Psoas muscle (tissue), 8 donors: ENCODE measurements at places on chromosomes 5 and 9. TPM values are rescaled to one million over a fixed set of nuclear protein-coding genes. Genes with fewer than 3 reads are reported as not detected.

Gene MAN2A1
- 18.3 TPM for total RNA-seq

Gene PNPLA7
- 14.0 TPM for total RNA-seq

Gene ZBTB34
- total RNA-seq: 4.4 TPM

- no peak for DNase-seq
Observed at GRCh38 chr9:116000748-116001329, 152.8 kb upstream of the PAPPA start.

DNA sequence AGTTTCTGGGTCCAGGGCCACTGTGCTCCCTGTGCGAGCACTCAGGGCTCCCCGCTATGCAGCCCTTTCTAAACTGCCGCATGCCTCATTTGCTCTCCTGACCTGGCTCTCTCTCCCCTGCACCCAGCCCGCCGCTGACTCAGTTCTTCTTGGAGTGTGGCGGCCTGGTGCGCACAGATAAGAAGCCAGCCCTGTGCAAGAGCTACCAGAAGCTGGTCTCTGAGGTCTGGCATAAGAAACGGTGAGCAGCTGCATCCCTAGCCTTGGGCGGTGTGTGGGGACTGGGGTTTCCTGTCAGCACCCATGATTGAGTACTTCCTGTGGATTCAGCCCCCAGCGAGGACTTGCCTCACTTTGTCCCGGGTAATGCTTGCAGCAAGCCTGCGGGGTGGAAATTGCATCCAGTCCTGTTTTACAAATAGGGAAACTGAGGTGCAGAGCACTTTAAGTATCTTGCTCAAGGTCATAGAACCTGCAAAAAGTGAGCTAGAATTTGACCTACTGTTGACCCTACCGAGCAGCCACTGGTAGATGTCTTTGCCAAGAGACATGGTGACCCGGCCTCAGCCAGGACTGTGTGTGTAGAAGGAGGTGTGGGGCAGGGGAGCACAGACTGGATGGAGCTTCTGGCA, 27.9 kb downstream of the USP20 start:
- no peak for DNase-seq

DNA sequence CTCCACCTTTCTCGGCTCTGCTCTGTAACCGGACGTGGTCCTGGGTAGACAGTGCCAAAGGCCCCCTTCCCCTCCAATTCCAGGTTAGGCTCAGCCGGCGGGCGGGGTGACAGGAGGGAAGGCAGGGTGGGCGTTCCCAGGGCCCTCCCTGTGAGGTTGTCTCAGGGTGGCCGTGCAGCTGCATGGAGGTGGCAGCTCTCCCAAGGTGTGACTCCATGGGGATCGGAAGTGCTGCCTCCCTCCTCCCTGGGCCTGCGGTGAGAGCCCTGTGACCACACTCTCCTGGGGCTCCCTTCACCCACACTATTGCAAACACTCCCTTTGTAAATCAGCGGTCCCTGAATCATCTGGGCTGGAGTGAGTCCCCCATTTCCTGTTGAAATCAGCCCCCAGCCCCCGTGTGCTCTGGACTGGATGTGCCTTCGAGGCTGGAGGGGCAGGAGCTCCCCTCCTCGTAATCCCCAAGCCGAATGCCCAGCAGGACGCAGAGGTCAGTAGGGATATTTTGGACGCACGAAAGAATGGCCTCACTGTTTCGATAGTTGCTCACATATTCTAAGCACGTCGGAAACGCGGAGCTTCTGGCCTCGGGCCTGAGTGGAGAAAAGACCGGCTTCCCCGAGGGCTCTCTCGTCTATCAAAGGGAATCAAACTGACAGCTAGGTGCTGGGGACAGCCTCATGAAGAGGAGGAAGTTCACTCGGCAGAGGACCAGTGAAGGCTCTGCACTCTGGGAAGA, 107.6 kb upstream of the COL5A1 start:
- no peak for DNase-seq

DNA sequence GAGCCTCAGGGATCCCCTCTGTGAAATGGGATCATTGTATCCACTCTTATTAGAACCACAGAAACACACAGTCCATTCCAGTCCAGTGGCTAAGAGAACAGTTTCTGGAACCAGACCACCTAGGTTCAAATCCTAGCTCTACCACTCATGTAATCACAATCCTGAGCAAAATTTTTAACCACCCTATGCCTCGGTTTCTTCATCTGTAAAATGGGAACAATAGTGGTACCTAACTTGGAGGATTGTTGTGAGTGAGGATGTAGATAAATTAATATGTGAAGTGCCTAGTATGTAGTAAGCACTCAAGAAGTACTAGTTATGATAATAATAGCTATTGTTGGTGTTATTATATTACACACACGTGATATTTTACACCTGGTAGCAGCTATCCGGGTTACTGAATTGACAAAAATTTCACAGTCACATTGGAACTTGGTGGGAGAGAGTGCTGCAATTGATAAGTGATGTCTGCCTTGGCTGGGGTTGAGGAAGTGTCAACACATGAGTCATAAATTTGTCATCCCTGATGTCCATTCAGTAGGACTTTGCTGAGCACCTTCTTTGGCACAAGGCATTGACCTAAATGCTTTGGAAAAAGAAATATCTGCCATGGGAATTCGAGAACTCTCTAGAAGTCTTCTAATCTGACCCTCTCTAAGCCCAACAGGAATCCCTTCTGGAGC, 68.4 kb downstream of the COL27A1 start:
- no peak for DNase-seq

DNA sequence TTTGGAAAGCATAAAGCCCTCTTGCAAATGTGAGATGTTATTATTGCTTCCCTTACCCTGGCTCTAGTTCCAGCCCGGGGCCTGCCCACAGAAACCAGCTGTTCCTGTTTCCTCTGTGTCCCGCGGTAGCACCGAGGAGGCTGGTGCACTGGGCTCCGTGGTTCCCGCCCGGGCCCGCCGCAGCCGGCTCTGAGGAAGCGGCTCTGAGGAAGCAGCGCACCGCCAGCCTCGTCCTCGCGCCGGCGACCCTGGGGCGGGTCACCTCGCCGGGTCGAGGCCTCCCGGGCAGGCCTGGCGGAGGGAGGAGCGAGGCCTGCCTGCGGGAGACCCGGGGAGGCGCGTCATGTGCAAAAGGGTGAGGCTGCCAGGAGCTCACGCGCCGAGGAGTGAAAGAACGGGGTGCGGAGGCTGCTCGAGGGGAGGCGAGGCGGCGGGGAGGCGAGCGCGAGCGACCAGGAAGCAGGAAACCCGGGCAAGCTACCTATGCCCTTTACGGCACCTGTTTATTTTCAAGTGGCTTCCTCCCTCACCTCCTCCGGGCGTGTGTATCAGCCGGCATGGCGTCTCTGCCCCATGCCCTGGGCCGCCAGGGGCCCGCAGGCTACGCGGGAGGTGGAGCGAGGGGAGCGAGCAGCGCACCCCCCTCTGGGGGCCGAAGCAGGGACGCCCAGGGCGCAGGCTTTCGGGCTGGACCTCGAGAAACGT, 61.3 kb upstream of the MEGF10 start:
- peak; percentile 41 for DNase-seq

GRCh38 chr9:136560586-136560985, 14.7 kb upstream of the NOTCH1 start:
- no peak for DNase-seq

GRCh38 chr9:33295571-33295970, 5.3 kb downstream of the NFX1 start:
- DNase-seq: no peak

DNA sequence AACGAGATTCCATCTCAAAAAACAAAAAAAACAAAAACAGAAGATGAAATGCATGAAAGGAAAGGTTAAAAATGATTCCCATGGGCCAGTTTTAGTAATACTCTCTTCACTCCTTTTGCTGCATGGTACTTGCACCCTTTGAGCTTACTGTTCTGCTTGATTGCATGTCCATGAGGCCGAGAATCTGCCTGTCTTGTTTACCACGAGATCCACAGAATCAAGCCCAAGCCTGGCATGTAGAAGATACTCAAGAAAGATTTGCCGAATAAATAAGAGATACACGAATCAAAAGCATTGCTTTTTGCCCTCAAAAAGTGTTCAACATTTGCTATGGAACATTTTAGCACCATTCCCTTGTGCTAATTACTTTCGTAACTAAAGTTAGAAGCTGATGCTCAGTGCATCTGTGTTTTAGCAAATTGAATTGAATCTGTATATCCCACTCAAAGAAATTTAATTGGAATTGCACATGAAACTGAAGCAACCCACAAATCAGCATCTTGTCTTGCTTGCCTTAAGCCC, 1.1 kb downstream of the FAXDC2 start:
- no peak for DNase-seq

GRCh38 chr5:84729326-84729725, 344.6 kb upstream of the EDIL3 start:
- no peak for DNase-seq

GRCh38 chr5:1000329-1000728, 8.3 kb upstream of the NKD2 start:
- DNase-seq: no peak

- no peak for DNase-seq
Observed at GRCh38 chr5:15472116-15472515, 27.9 kb upstream of the FBXL7 start.

DNA sequence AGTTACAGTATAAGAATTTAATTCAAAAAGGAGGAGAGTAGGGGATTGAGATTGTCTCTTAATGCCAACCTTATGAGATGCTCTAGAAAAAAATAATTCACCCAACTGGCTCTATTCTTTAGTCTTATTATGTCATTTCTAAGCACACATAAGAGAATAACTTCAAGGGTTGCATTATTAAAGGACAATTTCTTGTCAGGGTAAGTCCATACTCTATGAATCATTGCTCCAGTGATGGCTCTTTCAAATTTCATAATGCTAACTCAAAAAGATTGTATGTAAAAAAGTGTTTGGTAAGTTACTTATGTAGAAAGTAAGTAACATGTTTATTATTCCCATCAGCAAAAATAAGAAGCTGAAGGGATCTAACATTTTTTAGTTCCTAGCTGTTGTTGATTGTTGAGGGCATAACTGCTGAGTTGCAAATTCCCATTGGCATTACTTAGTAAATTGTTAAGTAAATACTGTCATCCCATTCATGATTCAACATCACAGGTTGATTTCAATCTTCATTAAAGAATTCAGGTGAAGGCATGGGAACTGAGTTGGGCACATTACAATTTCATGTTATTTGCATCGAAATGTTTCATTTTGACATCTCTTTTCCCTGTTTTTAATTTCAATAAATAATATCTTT, 28.6 kb downstream of the ALDH1A1 start:
- DNase-seq: no peak

- DNase-seq: no peak
Observed at GRCh38 chr5:167634432-167634831, 657.0 kb upstream of the WWC1 start.

DNA sequence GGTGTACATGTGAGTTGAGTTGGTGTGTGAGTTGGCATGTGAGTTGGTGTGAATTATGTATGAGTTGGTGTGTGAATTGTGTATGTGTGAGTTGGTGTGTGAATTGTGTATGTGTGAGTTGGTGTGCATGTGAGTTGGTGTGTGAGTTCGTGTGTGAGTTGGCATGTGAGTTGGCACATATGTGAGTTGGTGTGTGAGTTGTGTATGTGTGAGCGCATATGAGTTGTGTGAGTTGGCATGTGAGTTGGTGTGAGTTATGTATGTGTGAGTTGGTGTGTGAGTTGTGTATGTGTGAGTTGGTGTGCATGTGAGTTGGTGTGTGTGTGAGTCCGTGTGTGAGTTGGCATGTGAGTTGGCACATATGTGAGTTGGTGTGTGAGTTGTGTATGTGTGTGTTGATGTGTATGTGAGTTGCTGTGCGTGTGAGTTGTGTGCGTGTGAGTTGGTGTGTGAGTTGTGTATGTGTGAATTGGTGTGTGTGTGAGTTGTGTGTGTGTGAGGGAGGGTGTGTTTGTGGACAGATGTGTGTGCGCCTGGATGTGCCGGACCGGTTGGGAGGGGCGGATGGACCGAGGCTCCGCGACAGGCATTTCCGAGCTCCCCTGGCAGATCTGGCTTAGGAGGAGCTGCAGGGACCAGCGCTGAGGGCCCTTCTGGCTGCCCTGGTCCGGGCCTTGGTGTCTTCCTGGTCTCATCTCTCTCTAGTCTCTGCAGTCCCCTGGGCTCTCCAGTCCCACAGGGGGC, 162.5 kb upstream of the IER5L start:
- DNase-seq: no peak

DNA sequence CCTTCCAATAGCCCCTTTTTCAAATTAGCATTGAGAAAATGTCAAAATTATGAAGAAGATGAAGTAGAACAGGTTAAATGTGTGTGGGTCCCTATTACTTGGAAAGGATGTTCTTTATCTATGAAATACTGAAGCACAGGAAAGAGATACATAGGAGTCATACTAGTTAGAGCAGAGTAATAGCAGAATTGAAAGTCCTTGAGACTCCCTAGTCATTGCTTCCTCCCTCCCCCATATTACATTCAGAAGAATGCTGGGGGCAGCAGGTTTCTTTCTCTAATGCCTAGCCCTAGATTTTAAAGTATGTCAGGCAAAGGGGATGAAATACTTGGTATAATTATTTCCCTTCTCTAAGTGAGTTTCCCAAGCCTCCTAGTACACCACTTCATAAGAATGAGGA, 4.4 kb downstream of the ZCCHC9 start:
- no peak for DNase-seq

DNA sequence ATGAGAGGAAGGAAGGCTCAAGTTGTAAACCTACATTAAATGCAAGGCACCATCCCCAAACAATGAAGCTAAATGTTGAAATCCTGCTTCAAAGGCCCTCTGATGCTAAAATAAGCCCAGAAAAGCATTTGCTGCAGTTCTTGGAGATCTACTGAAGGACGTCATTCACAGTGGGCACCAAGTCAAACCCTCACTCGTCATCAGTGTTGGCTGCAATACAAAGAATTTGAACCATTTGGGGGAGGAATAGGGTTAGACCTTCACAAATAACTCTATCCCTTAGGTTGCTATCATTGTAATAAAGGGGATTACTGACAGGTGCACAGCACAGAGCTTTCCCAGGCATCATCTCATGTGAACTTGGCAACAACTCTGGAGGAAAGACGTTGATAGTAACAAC, 9.3 kb upstream of the MEGF9 start:
- DNase-seq: no peak

DNA sequence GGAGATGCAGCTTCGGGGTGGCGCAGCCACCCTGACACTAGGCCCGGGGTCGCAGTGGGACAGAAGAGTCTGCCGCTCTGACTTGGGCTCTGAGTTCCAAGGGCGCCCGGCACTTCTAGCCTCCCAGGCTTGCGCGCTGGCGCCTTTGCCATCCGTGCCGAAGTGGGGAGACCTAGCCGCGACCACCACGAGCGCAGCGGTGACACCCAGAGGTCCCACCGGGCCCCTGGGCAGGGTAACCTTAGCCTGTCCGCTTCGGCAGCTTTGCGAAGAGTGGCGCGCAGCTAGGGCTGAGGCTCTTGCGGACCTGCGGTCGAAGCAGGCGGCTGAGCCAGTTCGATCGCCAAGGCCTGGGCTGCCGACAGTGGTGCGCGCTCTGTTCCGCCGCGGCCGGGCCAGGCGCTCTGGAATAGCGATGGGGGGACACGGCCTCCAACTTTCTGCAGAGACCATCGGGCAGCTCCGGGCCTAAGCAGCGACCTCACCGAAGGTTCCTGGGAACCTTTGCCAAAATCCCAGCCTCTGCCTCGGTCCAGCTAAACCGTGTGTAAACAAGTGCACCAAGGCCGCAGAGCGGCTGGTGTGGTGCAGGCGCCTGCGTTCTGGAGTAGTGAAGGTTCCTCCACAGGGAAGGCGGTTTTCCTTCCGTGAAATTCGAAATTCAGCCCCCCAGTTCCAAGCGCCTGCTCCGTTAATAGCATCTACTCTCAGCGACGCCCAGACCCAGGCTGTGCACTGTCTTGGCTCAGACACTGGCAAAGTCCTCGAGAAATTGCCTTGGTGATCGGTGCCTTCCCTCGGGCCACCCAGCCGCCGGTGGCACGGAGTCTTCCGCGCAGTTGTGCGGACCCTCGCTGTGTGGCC, 7.4 kb downstream of the TLX3 start:
- DNase-seq: no peak

GRCh38 chr9:107952773-107953172, 463.2 kb upstream of the KLF4 start:
- DNase-seq: no peak

GRCh38 chr5:174455301-174455700, 269.1 kb upstream of the MSX2 start:
- DNase-seq: no peak
